ENCODE measurements at places on chromosomes 1 and 21. TPM values are rescaled to one million over a fixed set of nuclear protein-coding genes. Genes with fewer than 3 reads are reported as not detected.

Gene ORC1
- total RNA-seq, result 9.8 TPM

Gene FAAH
- 2.1 TPM for total RNA-seq

Gene FALEC
- total RNA-seq, result not detected

Gene GSTM4
- 32.1 TPM for total RNA-seq

Gene CYP4Z1
- total RNA-seq, result not detected

All from SK-MEL-5 (cell line).